ENCODE measurements at places on chromosomes 1 and 21. TPM values are rescaled to one million over a fixed set of nuclear protein-coding genes. Genes with fewer than 3 reads are reported as not detected.

GRCh38 chr1:247747616-247748015 lies 325 bp downstream of the OR14A2 start:
- ATAC-seq: no peak

C1orf141 gene
- total RNA-seq: 0.59 TPM

DNA sequence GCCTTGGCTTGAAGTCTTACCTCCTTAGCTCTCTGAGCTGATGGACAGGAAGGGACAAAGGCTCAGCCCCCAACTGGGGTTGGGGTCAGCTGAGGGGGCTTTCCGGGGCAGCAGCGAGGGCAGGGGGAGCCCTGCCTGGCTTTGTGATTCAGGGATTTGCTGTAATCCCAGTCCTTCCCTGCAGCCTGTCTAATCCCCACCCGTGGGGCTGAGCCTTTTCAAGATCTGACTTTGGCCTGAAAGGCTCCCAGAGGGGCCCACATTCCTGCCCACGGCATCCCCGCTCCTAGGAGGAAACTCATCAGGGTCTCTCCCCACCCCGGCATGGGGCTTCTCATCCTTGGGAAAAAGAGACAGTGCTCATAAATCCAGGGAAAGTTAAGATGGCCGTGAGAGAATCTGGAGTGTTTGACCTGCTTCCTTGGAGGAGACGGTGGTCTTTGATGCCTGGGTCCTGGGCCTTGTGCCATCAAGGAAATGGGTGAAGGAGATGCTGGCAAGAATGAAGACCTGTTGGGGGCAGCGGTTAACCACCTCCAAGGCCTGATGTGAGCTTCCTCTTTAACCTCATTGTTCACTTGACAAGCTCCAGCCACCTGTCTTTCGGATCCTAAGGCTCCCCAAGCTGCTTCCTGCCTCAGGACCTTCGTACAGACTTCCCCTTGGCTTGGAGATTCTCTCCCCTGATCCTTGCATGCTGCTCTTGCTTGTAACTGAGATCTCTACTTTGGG lies 83.1 kb upstream of the WNT4 start:
- ATAC-seq: no peak

DNA sequence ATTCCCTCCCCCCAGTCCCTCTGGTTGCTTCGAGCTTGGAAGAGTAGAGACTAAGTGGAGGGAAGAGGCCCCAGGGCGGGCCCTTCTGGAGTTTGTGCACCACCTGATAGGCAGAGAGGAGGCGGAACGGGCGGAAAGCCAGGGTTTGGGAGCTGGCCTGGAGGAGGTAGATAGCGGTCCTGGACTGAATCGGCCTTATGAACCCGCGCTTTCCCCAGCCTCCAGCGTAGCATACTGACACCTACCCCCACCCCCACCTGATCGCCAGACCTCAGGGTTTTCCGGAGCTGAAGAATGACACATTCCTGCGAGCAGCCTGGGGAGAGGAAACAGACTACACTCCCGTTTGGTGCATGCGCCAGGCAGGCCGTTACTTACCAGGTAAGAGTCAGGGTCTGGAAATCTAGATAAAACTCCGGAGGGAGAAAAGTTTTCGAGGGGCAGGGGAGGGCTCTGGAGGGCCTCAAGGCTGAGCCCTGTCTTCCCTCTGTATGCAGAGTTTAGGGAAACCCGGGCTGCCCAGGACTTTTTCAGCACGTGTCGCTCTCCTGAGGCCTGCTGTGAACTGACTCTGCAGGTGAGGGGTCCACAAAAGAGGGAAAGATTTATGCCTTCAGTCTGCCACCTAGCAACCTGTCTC lies 705 bp downstream of the UROD start:
- peak; percentile 44 for ATAC-seq

- ATAC-seq: no peak
Observed at GRCh38 chr1:97254731-97255463, 533.3 kb downstream of the PTBP2 start.

GRCh38 chr1:89005286-89006151 lies 13.1 kb upstream of the KYAT3 start:
- ATAC-seq: no peak

- ATAC-seq: no peak
Observed at GRCh38 chr1:148158341-148159003, 6.4 kb upstream of the NBPF11 start.

IFNLR1 gene
- total RNA-seq: 1.5 TPM

PPP1R12B gene
- 118 TPM for total RNA-seq

- ATAC-seq: no peak
Observed at GRCh38 chr1:29478151-29478791, 241.9 kb downstream of the PTPRU start.

DNA sequence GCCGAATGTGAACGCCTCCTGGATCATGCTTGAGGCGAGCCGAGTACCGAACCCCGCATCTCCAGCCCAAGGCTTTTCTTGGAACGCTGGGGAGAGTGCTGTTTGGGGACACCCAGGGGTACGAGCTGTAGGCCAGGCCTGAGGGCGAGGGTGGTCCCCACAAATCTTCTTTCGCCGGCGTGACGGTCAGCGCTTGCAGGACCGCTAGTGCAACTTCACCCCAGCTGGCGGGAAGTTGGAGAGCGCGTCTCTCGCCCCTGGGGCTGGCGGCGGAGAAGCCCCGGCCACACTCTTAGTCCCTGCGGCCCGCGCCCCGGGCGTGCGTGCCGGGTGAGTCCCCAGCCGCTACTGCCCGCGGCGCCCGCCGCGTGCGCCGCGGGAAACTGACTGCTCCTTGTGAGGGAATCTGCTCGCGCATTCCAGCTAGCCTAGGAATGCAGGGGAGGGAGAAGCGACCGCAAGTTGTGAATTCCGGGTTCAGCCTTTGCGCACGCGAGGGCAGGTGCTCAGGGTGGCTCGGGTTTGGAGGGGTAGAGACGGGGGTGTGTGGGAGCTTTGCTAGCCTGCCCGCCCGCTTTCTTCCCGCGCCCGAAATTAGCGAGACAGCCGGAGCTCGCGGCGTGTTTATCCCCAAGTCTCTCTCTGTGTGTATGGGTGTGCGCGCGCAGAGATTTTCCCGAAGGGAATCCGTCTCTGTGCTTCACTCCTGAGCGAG lies 884 bp downstream of the LHX4 start:
- ATAC-seq: no peak

CELA3B gene
- total RNA-seq: not detected

DNA sequence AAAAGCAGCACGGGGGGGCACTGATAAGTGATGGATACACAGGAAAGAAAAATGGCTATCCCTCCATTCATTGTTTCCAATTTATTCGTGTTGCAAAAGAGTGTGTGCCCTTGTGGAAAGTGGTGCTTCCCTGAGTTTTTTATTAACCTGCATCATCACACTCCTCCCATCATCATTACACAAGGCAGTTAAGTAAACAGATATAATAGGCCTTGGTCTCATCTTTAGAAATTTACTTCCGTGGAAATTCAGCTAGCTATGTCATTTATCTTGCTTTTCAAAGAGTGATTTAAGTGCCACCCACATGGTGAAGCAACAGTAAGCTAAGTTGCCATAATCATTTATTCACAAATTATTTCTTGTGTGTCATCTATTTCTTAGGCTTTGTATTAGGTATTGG lies 473.3 kb downstream of the NEGR1 start:
- ATAC-seq: peak; percentile 57

DNA sequence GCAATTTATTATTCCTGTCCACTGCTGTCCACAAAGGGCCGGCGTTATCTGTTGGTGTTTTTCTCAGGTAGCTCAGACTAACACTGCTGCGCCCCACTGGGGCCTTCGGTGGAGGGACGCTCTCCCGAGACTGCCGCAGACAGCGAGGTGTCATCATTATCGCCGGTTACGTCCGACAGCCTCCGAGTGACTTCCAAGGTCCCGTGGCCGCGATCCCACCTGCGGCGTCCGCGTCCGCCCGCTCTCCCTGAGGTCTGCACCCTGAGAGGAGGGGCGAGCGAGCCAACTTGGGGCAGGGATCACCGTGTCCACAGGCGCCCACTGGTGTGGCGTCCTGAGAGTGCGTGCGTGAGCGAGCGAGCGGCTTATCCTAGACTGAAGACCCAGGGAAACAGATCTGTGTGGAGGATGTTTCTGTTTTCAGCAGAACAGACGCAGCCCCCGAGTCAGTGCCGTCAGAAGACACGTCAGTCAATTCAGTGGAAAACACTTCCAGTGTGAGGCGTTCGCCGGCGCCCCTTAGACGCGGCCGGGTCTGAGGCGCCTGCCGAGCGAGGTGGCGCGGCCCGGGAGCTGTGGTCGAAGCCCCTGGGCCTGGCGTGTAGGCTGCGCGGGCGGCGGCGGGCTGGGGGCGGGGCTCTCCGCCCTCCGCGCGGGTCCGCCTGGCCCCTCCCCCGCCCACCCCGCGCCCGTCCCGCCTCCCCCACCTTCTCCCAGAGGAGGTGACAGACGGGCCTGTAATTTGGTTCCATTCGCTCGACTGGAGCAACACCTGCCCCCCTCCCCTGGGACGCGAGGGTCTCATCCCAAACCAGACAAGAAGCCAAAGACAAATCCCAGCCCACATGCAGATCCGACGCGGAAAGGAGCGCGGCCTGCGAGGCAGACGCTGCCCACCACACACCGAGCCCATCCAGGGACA lies 12.6 kb downstream of the NHLH2 start:
- peak; percentile 49 for ATAC-seq

DNA sequence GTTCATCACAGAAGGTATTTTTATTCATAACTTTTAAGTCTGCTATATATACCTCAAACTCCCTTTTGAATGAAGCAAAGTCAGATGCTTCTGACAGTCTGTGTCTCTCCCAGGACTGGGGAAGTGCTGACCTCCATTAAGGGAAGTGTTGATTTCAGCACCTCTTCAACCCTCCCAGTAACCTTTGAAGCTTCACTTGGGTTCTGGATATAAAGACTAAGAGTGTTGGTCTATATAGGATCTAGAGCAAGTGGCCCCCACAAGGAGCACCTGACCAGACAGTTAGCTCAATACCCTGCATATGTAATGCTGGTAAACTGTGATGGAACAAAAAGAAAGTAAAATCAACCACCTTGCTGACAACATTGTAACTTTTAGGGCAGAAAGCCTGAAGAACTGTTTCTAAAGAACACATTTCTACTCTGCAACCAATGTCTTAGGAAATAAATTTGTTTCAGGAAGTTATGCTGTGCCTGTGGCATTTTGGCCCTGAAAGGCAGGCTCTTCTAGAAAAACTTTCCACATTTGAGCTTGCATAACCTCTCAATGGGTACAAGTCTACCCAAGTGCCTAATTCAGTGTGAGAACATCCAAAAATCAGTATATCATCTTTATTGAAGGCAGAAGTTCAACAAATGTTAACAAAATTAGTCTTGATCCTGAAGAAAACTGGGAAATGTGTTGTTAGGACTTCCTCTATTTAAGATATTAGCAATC lies 865 bp upstream of the PTPN22 start:
- ATAC-seq: no peak

GRCh38 chr1:208135354-208135753 lies 108.8 kb downstream of the PLXNA2 start:
- ATAC-seq: peak; percentile 8

SUSD4 gene
- 28.7 TPM for total RNA-seq

- ATAC-seq: no peak
Observed at GRCh38 chr1:243646841-243647240, 203.2 kb downstream of the AKT3 start.

GRCh38 chr21:46431448-46431847 lies 27.2 kb upstream of the DIP2A start:
- ATAC-seq: no peak

SLC16A4 gene
- total RNA-seq: 4.6 TPM

CD247 gene
- 3.2 TPM for total RNA-seq

- no peak for ATAC-seq
Observed at GRCh38 chr1:228751360-228752098, 16.2 kb downstream of the RHOU start.

GRCh38 chr1:180542838-180543145 lies 16.0 kb upstream of the OVAAL start:
- peak; percentile 72 for ATAC-seq

FCRL5 gene
- total RNA-seq: 0.15 TPM

DNA sequence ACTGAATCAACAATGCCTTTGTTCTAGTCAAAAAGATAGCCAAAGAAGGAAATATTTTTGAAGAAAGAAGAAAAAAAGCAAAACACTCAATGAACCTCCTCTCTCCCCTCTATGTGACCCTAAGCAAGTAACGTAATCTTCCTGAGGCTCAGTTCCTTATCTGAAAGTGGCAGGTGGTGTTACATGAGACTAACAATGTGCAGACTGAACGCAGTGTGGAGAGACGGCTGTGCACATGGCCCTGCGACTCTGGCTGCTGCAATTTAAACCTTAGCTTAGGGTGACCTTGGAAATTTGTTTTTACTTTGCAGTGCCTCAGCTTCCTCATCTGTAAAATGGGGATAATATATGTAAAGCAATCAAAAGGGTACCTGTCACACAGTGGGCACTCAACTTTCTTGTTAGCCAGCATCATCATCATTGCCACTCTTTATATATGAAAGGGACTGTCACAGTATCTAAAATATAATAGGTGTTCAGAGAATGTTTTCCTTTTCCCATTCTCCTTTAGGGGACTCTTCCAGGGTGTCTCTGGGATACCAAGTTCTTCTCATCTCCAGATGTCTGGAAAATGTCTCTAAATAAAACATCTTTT lies 100.1 kb upstream of the JUN start:
- ATAC-seq: no peak

ETV3 gene
- total RNA-seq: 25.4 TPM

- ATAC-seq: peak; percentile 26
Observed at GRCh38 chr1:10386761-10387676, 11.8 kb upstream of the PGD start.

DNA sequence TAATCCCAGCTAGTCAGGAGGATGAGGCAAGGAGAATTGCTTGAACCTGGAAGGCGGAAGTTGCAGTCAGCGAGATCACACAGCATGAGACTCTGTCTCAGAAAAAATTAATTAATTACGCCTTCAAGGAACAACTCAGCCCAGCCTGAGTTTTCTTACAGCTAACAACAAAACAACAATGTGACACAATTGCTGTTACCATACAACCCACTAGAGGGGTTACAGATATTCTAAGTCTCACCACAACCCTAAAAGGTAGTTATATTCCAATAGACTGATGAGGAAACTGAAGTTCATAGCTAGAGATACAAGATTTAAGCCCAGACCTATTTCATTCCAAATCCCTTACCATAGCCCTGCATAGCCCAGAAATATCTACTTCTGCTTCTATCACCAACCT lies 2.9 kb upstream of the LRRC8C start:
- no peak for ATAC-seq

FAM43B gene
- total RNA-seq: 3.0 TPM

OPTC gene
- total RNA-seq: not detected

DNA sequence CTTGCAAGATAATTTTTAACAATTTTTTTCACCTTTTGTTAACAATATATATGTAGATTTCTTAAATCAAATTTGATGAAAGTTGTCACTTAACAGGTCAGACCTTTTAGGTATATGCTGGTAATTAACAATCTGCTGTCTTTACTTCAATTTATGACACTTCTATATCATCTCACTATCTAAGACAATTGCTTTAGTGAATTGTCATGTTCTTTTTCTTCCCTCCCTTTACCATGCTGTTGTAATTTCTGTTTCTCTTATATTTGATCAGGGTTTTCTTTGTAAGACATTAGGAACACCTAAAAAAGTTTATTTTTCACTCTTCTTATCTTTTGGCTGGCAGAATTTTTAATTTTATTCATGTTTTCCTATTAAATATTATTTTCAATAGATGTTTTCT lies 2.0 kb downstream of the IFI16 start:
- no peak for ATAC-seq

DNA sequence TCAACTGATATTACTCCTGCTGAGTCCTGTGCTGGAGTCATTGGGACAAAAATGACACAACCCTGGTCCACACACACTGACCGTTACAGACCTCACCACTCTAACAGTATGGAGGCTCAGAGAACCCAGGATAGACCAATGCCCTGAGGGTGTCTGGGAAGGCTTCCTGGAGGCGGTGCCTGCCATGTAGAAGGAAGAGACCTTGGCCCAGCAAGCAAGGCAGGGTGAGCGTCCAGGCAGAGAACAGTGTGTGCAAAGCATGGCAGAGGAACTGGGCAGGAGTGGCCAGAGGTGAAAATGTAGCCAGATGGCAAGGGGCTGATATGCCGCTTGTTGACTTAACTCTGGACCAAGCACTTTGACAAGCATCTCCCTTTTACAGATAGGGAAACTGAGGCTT lies 85.5 kb downstream of the VWA5B1 start:
- ATAC-seq: no peak

Measured in motor neuron (in vitro differentiated cells).